ENCODE measurements at places on chromosomes 2 and 18. TPM values are rescaled to one million over a fixed set of nuclear protein-coding genes. Genes with fewer than 3 reads are reported as not detected.

The ERBB4 gene
- total RNA-seq, result 32.8 TPM

The CCDC141 gene
- total RNA-seq, result 0.32 TPM

The NOSTRIN gene
- 56.1 TPM for total RNA-seq

The NR4A2 gene
- 2.3 TPM for total RNA-seq

The KCNE4 gene
- 4.1 TPM for total RNA-seq

The MC2R gene
- not detected for total RNA-seq

The PRSS56 gene
- total RNA-seq, result not detected

The CPS1 gene
- 15.8 TPM for total RNA-seq

GRCh38 chr2:120907822-120908221 lies 172.2 kb downstream of the GLI2 start:
- H3K4me1 ChIP-seq, result no peaks in the 10 kb centered on the region
- DNase-seq, result no peak
- no peaks in the 10 kb centered on the region for H3K36me3 ChIP-seq
- H3K27me3 ChIP-seq, result no peaks in the 10 kb centered on the region
- H3K4me3 ChIP-seq, result no peak overlapping the region
- no peak overlapping the region for H3K27ac ChIP-seq

DNA sequence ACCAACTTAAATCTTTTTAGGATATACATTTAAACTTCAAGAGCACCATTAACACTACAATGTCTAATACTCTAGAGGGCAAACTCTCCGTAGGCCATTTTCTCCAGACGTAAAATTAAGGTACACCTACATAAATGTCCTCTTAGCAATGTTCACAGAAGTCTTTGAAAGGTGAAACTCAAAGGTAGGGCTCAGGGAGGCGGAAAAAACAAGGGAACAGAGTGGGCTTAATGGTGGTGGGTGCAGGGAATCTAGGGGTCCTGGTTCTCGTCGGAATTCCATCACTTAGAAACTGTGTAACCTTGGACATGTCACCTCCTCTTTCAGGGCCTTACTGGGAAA lies 668 bp downstream of the NFU1 start:
- H3K4me3 ChIP-seq, result peak overlapping the region; percentile 78
- no peaks in the 10 kb centered on the region for H3K27me3 ChIP-seq
- H3K36me3 ChIP-seq, result no peaks in the 10 kb centered on the region
- peak overlapping the region; percentile 98 for H3K27ac ChIP-seq
- no peaks in the 10 kb centered on the region for H3K4me1 ChIP-seq

GRCh38 chr2:136377423-136378382 lies 259.8 kb upstream of the CXCR4 start:
- no peak overlapping the region for H3K27ac ChIP-seq
- H3K36me3 ChIP-seq, result no peaks in the 10 kb centered on the region
- H3K4me3 ChIP-seq, result no peak overlapping the region
- H3K27me3 ChIP-seq, result no peaks in the 10 kb centered on the region

GRCh38 chr2:172129404-172129803 lies 26.7 kb upstream of the DLX2 start:
- no peak overlapping the region for H3K4me3 ChIP-seq
- H3K4me1 ChIP-seq, result no peaks in the 10 kb centered on the region
- no peaks in the 10 kb centered on the region for H3K36me3 ChIP-seq
- no peak for DNase-seq
- no peaks in the 10 kb centered on the region for H3K27me3 ChIP-seq

GRCh38 chr2:86433137-86433536 lies 8.0 kb upstream of the KDM3A start:
- no peak overlapping the region for H3K4me3 ChIP-seq
- H3K27me3 ChIP-seq, result no peaks in the 10 kb centered on the region

DNA sequence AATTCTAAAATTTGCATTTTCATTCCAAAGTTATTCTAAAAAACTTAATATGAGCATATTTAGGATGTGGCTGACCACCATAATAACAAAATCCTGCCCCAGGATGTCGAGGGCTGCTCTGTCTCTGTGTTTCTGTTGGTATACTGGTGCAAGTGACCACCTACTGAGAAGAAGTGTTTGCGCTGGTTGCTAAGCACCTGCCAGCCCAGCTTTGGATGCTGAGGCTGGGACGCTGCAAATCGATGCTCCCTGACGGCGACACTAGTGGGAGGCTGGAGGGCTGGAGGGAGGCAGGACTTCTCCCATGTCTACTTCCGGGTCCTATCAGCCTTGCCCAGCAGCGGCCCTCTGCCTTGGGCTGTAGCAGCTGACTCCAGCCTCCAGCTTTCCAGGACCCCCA lies 45.0 kb downstream of the LAMA1 start:
- H3K4me1 ChIP-seq, result no peaks in the 10 kb centered on the region
- no peaks in the 10 kb centered on the region for H3K27me3 ChIP-seq
- no peak overlapping the region for H3K4me3 ChIP-seq
- H3K36me3 ChIP-seq, result no peaks in the 10 kb centered on the region
- no peak overlapping the region for H3K27ac ChIP-seq

DNA sequence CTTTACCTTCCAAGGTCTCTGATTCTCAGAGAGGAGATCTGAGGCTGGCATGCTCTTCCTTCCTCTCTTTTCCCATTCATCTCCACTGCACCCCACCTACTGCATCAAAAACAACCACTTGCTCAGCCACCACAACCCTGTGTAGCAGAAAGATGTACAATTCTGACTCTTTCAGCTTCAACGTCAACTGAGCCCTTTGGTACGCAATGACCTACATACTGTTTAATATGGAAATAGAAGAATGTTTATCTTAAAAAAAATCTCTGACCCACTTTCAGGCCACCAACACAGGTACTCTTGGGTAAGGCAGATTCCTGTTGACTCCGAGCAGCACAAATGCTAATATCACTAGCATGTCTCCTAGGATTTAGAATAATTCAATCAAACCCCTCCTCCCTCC lies 76.2 kb upstream of the AFF3 start:
- no peak overlapping the region for H3K4me3 ChIP-seq
- DNase-seq, result no peak
- peaks cover 5% of the 10 kb centered on the region for H3K4me1 ChIP-seq
- H3K27ac ChIP-seq, result no peak overlapping the region

DNA sequence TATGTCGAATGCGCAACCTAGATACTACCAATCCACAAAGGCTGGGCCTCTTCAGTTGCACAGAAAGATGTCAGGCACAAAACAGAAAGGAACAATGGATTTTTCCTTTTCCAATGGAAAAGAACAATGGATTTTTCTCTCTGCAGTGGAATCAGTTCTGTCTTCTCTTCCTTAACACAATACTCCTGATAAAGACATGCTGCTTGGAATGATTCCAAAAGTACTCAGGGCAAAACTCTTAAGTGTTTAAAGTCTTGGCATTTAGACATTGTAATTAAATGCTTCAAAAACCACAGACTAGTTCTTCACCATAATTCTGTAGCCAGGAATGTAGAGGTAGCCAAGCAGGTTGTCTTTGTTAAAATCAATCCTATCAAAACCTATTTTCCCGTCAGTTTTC lies 46.7 kb upstream of the FLACC1 start:
- H3K4me1 ChIP-seq, result no peaks in the 10 kb centered on the region
- peak; percentile 16 for DNase-seq
- no peaks in the 10 kb centered on the region for H3K27me3 ChIP-seq
- H3K4me3 ChIP-seq, result no peak overlapping the region
- H3K27ac ChIP-seq, result no peak overlapping the region
- no peaks in the 10 kb centered on the region for H3K36me3 ChIP-seq

DNA sequence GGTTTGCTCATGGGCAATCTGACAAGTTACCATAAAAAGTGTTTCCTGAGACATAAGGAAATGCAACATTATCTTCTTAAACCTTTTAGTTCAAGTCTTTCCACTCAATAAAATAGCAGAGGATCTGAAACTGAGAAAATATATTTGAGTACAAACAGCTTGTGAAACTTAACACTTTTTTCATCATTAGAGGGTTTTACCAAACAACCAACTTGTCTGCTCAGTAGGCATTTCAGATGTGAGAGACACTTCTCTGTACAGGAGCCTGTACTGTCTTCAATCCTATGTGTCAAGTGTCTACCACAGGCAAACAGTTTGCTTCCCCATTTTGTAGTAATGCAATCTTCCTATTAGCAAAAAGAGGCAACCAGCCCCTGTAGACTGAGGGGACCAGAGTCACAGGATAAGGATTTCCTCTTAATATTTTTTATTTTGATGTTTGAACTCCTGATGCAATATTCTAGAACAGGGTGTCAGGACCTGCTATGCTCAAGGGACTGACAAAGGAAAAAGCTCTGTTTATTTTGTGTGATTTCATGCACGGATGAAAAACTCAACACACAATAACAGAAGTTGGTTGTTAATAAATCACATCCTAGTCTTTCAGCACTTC lies 159.1 kb upstream of the LHCGR start:
- no peaks in the 10 kb centered on the region for H3K4me1 ChIP-seq
- H3K27ac ChIP-seq, result no peak overlapping the region
- H3K4me3 ChIP-seq, result no peak overlapping the region
- H3K27me3 ChIP-seq, result no peaks in the 10 kb centered on the region
- no peaks in the 10 kb centered on the region for H3K36me3 ChIP-seq

DNA sequence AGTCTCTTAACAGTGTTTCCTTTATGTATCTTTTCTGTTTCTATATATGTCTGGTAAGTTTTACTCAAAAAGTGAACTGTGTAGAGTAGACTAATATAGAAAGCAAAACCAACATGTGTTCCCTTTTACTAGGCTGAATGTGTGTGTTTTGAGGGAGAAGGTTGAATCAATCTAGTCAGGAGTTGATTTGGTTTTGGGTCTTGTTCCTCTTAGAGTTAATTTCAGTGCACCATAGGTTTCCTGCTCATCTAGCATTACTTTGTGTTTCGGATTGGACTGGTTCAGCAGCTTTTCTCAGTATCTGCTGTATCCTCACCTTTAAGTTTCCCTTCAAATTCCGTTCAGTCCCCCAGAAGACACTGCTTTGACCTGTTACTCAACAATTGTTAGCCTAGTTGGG lies 52.0 kb upstream of the TRIM43 start:
- H3K27me3 ChIP-seq, result no peaks in the 10 kb centered on the region
- DNase-seq, result no peak
- H3K4me1 ChIP-seq, result no peaks in the 10 kb centered on the region
- H3K4me3 ChIP-seq, result no peak overlapping the region

- DNase-seq, result no peak
- H3K27me3 ChIP-seq, result no peaks in the 10 kb centered on the region
- no peak overlapping the region for H3K4me3 ChIP-seq
- no peaks in the 10 kb centered on the region for H3K36me3 ChIP-seq
- H3K27ac ChIP-seq, result no peak overlapping the region
- no peaks in the 10 kb centered on the region for H3K4me1 ChIP-seq
Observed at GRCh38 chr18:36592282-36592681, 236.5 kb downstream of the TPGS2 start.

DNA sequence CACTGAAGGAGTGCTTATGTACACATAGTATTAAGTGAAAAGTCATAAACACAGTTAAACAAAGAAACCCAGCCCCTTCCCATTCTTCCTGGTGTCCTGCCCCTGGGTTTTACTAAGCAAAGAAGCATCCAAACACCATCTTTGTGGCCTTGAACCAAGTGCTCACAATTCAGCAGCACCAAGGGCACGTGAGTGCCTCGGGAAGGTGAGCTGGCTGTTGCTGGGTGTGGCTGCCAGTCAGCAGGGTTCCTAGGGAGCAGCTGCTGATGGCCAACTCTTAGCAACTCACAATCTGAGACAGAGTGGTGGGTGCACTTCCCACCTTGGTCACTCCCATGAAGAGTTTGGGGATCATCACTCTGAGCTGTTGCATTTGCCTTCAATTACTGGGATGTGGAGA lies 97.7 kb upstream of the PGAP1 start:
- no peak overlapping the region for H3K4me3 ChIP-seq
- H3K36me3 ChIP-seq, result no peaks in the 10 kb centered on the region
- no peak overlapping the region for H3K27ac ChIP-seq
- no peak for DNase-seq
- H3K4me1 ChIP-seq, result no peaks in the 10 kb centered on the region
- H3K27me3 ChIP-seq, result no peaks in the 10 kb centered on the region

DNA sequence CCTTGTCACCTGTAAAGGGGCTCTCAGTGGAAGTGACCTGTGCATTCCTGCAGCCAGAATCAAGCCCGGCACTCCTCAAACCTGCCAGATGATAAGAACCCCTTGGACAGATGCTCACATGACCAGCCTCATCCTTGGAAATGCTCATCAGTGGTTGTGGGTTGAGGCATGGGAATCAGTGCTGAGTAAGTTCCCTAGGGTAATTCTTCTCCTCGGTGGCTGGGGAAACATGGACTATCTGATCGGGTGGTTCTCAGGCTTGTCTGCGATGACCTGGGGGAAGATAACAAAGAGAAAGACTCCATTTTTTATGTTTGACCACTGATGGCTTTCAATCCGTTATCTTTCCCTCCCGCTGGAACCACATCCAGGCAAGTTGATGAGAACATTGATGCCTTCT lies 84.0 kb downstream of the SPP2 start:
- no peaks in the 10 kb centered on the region for H3K4me1 ChIP-seq
- H3K27ac ChIP-seq, result no peak overlapping the region
- no peaks in the 10 kb centered on the region for H3K27me3 ChIP-seq

- H3K4me1 ChIP-seq, result no peaks in the 10 kb centered on the region
- H3K27me3 ChIP-seq, result no peaks in the 10 kb centered on the region
- no peak overlapping the region for H3K4me3 ChIP-seq
- DNase-seq, result no peak
- no peaks in the 10 kb centered on the region for H3K36me3 ChIP-seq
Observed at GRCh38 chr2:37790019-37790418, 118.6 kb upstream of the CDC42EP3 start.

- no peaks in the 10 kb centered on the region for H3K27me3 ChIP-seq
- H3K36me3 ChIP-seq, result no peaks in the 10 kb centered on the region
- no peak overlapping the region for H3K27ac ChIP-seq
- no peak for DNase-seq
- H3K4me3 ChIP-seq, result no peak overlapping the region
Observed at GRCh38 chr2:161173541-161174194, 13.4 kb downstream of the TANK start.

GRCh38 chr18:50307400-50307737 lies 19.9 kb upstream of the CXXC1 start:
- no peaks in the 10 kb centered on the region for H3K36me3 ChIP-seq
- no peaks in the 10 kb centered on the region for H3K27me3 ChIP-seq
- no peak overlapping the region for H3K27ac ChIP-seq
- DNase-seq, result no peak
- peak overlapping the region; percentile 32 for H3K4me3 ChIP-seq

All from prostate gland (tissue), 2 donors.